ENCODE measurements at places on chromosomes 12 and 14.
A peak's percentile ranks its signal among the peaks of the same experiment; 100 is the strongest.

DNA sequence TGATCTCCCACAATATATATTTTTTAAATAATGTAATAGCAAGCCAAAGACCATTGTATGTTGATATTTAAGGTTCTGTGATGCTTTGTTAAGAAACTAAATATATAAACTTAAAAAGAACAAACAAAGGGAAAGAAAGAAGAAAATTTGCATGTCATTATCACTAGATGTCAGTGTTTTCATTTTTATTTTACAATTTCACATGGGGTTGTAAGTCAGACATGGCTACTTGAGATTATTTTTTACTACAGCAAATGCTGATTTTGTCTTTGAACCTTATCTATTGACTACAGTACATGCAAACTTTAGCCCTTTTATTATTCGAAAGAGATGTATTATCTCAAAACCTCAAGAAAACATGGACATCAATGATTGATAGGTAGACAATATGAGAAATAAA is 36.1 kb downstream of the SLCO1C1 start:
- no peak for DNase-seq

GRCh38 chr12:25276199-25276937 is 25.6 kb upstream of the KRAS start:
- peak; percentile 33 for DNase-seq

DNA sequence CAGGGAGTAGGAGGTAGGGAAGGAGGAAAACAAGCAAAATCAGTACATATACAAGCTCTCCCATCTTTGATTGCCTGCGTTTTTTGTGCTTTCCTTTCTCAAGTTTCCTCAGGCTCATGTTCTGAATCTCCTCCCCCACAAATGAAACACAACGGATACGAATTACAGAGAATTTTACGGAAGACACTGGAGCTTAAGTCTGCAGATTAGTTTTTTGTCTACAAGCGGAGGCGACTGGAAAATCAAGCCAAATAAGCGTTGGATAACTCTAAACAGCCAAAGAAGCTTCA is 612 bp downstream of the WBP11 start:
- no peak for DNase-seq

DNA sequence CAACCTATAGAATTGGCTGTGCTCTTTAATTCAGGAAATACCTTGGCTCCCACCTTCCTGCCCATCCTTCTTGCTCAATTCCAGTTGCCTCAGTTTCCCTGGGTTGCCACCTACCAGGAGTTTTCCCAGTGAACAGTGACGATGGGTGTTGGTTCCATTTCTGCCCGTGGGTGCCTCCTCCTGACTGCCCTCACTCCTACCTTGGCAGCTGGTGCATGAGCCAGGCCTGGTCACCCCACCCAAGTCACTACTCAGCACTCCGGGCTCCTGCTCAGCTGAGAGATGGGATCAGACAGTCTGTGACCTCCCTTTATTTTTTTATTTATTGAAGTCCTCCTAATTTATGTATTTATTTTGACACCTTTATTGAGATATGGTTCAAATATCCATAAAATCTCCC is 31.0 kb upstream of the PTGR2 start:
- DNase-seq, result no peak

DNA sequence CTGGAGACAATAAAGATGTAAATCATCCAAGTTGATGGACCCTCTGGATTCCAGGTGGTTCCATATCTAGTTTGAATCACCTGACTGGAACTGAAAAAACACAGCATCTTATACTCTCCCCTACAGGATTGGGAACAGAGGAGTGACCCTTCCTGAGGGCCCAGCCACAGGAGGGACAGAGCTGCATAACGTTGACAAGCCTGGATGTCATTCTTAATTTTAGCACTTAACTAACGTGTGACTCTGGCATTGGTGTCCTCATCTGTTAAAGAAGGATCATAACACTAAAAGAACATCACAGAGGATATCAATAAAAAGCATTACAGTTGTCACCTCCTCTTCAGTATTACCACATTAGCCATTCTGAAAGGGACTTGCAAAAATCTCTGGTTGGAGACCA is 47.7 kb downstream of the STON2 start:
- DNase-seq, result no peak
